Stimulated activated CD8-positive, alpha-beta memory T cell treated with anti-CD3 and anti-CD28 coated beads, Interleukin-4, amount 100 ng/mL, for 1 hour (primary cell): ENCODE measurements at places on chromosomes 4 and X.

GRCh38 chr4:24070117-24070516 is 180.3 kb upstream of the PPARGC1A start:
- DNase-seq = no peak

- no peak for DNase-seq
Observed at GRCh38 chr4:158481811-158482210, 39.9 kb upstream of the RXFP1 start.

- DNase-seq = no peak
Observed at GRCh38 chrX:48458711-48459110, 11.3 kb downstream of the SLC38A5 start.

GRCh38 chrX:43743100-43743822 is 87.2 kb downstream of the MAOA start:
- DNase-seq = no peak

GRCh38 chrX:97026406-97026805 is 142.7 kb downstream of the RPA4 start:
- DNase-seq = no peak

DNA sequence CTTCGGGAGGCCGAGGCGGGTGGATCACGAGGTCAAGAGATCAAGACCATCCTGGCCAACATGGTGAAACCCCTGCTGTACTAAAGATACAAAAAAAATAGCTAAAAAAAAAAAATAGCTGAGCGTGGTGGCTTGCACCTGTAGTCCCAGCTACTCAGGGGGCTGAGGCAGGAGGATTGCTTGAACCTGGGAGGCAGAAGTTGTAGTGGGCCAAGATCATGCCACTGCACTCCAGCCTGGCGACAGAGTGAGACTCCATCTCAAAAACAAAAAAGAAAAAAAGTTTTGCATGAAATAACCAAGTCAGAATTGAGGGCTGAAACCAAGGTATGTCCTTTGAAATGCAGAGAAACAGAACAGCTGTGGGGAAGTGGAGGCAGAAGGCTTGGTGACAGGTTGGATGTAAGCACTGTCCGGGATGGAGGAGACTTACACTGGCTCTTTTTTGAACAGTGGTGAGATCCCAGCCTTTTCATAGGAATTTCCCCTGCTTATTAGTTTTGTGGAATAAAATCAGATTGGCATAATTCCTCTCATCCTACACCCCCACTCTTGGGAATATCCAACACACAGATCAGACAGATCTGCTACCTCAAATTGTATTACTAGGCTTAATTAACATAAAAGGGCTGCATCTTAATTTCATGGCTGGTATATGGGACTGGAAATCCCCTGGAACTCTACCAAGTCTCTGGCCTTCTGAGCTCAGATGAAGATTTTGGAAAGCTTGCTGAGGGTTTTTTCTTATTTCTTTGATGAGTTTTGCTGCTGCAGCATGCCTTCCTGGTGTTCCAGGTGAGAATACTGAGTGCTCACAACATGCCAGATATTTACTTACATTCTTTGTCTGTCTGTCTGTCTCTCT is 18.8 kb upstream of the C4orf36 start:
- DNase-seq = no peak

DNA sequence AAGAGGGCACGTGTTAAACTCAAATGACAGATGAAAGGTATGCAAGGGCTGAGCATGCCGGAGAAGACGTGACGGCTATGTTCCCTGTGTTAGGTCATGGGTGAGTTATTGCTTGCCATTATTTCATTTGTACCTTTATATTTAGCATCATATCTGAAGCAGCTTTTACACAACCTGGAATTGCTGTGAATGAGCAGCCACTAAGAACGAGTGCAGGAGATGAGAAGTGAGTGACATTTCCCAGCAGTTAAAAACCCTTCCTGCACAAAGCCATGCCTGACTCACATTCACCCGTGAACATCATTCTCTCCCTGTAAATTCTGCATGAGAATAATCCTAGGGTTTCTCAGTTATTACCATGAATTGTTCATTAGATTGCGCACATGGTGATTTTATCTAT is 433.2 kb upstream of the ZFP42 start:
- no peak for DNase-seq

- no peak for DNase-seq
Observed at GRCh38 chrX:48890934-48891401, 6.6 kb downstream of the TIMM17B start.

DNA sequence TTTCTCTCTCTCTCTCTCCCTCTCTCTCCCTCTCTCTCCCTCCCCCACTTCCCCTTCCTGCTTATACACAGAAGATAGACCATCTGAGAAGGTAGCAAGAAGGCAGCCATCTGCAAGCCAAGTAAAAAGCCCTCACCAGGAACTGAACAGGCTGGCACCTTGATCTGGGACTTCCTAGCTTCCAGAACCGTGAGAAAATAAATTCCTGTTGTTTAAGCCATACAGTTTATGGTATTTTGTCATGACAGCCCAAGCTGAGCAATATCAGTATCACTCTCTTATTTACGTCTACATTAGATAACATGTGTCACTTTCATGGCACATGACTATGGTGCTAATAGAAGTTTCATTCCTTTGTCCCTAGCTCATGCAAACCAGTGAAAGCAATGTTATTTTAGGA is 581.1 kb downstream of the INPP4B start:
- DNase-seq = no peak

GRCh38 chr4:90215286-90215685 is 88.1 kb downstream of the CCSER1 start:
- DNase-seq = no peak

- DNase-seq = no peak
Observed at GRCh38 chr4:186037692-186038658, 31.0 kb upstream of the TLR3 start.

DNA sequence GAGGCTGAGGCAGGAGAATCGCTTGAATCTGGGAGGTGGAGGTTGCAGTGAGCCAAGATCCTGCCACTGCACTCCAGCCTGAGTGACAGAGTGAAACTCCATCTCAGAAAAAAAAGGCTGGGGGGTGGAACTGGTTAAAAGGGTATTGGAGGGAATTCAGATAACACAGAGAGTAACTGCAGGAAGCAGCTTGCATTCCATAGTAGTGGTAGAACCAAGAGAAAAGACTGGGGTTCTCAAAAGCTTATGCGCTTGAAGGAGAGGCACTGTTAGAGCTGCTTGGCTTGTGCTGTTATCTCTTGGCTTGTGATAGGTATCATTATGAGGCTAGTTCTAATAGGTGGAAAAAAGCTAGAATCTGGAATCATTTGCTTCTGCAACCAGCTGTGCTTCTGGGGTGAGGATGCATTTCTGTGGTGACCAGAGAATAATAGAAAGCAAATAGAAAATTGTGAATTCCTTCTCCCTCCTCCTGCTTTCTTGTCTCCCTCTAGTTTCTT is 91.2 kb upstream of the ELOVL6 start:
- no peak for DNase-seq

DNA sequence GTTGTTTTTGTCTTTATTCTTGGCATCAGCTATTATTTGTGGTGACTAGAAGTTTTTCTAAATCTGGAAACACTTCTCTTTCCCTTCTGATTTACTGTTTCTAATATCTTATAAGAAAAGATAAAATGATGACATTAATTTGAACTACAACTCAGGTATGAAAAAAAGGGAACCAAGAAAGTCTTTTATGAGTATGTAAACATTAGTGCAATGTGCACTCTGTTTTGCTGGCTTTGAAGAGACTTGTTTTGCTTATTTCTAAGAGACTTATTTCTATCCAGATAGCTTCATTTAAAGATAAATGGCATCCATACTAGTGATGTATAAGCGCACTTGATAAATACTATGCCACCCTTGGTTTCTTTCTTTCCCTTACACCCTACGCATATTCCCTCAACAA is 10.1 kb upstream of the AMBN start:
- DNase-seq = no peak

- no peak for DNase-seq
Observed at GRCh38 chrX:119625843-119626242, 19.6 kb upstream of the NKRF start.

DNA sequence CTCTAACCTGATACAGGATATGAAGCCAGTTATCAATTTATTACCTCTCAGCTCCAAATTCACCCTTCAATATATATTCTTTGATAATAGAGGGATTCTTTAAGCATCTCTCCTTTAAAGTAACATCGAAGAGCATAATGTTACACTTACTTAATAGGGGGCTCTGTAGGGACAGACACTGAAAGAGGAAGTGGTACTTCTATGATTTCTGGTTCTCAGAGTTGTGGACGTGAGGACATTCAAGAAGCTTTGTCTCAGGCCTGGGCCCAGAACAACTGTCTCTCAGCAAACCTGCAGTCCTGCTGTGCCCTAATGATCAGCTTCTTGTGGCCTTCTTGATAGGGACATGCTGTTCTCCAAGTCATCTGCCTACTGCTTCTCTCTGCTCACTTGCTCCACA is 4.2 kb upstream of the ZXDB start:
- DNase-seq = no peak

GRCh38 chrX:31132821-31133241 is 61.0 kb upstream of the FTHL17 start:
- no peak for DNase-seq

DNA sequence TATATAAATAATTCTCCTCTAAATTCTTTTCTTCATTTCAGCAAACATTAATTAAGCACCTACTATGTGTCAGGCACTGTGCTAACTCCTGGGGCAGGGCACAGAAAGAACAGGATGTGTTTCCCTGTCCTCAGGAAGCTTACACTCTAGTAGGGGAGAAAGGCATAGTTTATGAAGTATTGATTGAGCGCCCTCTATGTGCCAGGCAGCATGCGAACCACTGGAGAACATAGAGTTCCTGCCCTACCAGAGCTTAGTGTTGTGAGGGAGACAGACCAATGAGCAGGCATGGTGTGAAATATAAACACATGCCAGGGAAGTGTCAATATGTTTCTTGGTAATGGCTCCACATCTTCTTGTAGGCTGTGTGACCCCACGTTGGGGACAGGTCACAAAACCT is 3.7 kb downstream of the ADGRG4 start:
- no peak for DNase-seq

- no peak for DNase-seq
Observed at GRCh38 chr4:33013282-33013681, 2293.1 kb downstream of the PCDH7 start.

DNA sequence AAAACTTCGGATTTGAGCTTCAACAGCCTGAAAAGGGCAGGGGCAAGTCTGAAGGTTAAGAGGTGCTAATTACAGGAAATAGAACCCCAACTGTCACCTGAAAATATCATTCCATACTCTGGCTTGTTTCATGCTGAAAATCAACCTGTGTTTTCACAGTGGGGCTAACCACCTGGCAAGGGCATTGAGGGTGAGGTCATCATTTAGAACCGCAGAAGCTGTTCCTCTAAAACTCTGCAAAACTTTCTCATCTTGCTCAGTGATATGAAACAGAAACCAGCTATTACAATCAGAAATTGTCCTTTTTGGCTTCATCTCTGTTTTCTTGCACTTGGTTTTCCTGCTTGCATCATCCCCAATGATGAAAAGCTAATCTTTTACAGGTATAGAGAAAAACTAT is 247.6 kb downstream of the DCLK2 start:
- DNase-seq = no peak

- no peak for DNase-seq
Observed at GRCh38 chr4:170278460-170278859, 188.7 kb upstream of the AADAT start.

DNA sequence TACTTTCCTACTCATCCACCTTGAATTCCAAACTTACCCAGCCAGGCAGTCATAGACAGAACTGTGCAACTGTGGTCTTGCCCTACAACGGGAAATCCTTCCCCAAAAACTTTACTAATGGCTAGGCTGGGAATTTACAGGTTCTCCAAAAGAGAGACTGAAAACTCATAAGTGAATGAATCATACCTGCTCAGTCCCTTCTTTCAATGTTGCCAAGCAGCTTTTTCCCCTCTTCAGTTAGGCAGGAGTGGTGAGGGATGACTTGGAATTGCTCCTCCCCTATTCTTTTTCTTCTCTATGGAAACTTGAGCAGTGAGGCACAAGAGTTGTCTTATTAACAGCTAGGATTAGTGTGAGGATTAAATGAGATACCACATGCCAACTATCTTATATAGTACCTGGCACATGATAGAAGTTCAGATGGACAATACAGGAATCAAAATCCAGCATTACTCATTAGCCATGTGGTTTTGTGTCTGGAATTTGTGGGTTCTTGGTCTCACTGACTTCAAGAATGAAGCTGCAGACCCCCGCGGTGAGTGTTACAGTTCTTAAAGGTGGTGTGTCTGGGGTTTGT is 105.9 kb downstream of the TEX13A start:
- DNase-seq = no peak

- no peak for DNase-seq
Observed at GRCh38 chr4:38365261-38365660, 298.7 kb upstream of the KLF3 start.

DNA sequence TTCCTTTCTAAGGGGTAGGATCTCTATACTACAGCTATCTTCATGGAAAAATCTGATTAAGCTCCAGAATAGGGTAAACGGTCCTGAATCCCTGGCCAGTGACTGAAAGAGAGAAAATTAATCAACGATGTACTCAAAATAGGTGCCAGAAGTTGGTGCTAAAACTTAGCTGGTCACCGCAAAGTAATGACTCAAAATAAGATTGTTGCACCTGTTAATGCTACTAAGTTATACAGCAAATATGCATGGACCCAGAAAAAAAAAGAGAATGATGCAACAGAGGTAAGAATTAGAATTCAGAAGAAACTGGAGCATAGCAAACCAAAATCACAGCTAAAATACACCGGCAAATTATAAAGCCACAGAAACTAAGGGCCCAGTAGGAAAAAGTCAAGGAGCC is 239.7 kb upstream of the FAM241A start:
- no peak for DNase-seq

GRCh38 chr4:158159054-158159717 is 13.6 kb downstream of the GASK1B start:
- DNase-seq = no peak

GRCh38 chr4:54277691-54278090 is 48.6 kb downstream of the PDGFRA start:
- no peak for DNase-seq

GRCh38 chr4:76341063-76341462 is 34.5 kb downstream of the STBD1 start:
- DNase-seq = no peak

GRCh38 chr4:86950831-86951525 is 16.2 kb downstream of the AFF1 start:
- DNase-seq = no peak

GRCh38 chr4:123450393-123450792 is 53.8 kb downstream of the SPRY1 start:
- no peak for DNase-seq

- no peak for DNase-seq
Observed at GRCh38 chrX:134460862-134461220, 876 bp downstream of the HPRT1 start.

DNA sequence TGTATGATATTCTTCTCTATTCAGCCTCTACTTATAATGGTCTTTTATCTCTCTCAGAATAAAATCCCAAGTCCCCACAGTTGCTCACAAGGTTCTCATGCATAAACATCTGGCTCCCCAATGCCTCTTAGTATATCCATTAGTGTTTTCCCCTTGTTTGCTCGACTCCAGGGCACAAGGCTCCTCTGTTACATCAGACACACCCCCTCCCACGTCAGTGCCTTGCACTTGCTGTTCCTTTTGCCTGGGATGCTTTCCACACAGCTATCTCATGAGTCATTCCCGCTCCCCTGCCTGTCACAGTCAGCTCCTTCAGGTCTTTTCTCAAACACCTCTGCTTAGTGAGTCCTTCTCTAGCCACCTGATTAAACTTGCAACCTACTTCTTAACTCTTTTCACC is 260.2 kb downstream of the IL1RAPL1 start:
- DNase-seq = no peak
